Activated T-cell treated with anti-CD3 and anti-CD28 coated beads, Interleukin-2, amount 50 U/mL, for 24 hours (primary cell): ENCODE measurements at places on chromosomes 4 and X.

DNA sequence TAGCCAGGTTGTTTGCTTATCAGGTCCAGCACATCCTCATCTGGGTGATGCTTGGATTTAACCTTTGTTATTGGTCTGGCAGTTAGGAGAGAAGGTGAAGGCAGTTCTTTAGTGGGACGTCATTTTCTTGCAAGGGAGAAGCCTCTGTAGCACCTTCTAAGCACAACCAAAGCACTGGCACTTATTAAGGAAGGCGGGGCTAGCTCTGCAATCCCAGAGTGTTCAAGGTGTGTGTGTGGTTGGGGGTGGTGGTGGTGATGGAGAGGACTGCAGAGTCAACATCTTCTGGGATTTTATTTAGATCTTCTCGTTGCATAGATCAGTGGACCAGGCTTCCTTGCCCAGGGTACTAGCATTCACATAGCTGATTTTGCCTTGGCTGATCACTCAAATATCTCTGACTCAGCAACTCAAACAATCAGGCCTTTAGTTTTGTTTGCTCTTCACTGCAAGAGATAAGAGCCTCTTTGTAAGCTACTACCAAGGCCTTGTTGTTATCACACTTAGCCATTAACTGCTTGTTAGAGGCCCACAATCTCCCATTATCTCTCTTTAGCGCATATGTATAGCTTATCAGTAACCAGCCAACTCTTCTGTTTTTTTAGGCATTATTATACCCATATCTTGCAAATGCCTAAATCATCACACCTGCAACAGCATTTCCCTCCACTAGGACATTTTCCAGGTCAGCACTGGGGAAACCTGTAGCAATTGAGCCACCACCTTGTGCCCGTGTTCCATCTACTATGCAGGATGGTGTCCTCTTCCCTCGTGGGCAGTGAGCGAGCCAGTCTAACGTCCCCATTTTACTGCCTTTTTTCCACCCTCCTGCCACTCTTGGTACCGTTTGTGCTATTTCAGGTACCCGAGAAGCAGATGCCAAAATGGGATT is 36.5 kb upstream of the LINC00632 start:
- DNase-seq, result no peak

DNA sequence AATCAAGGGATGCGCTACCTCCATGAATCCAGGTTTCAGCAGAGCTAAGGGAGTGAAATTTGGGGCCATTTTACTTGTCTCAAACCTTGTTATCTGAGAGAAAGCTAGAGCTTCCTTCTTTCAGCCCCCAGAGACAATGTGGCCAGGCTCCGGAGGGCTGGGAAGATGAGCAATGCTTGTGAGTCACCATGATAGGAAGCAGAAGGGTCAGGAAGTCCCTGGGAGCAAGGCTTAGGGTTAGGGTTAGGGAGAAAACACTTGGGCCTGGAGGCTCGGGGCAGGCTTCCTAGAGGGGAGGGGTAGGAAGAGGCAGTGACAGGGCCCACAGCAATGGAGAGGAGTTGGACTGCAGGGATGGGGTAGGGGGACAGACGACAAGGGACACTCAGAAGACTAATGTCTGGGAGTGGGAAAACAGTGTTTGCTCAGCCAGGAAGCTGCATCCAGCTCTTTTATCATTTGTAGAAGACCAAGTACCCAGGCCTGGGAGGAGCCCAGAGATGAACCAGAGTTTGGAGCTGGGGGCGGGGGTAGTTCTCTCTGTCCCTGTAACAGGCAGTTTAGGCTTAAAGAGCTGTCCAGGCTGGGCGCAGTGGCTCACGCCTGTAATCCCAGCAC is 16.4 kb upstream of the PORCN start:
- no peak for DNase-seq

DNA sequence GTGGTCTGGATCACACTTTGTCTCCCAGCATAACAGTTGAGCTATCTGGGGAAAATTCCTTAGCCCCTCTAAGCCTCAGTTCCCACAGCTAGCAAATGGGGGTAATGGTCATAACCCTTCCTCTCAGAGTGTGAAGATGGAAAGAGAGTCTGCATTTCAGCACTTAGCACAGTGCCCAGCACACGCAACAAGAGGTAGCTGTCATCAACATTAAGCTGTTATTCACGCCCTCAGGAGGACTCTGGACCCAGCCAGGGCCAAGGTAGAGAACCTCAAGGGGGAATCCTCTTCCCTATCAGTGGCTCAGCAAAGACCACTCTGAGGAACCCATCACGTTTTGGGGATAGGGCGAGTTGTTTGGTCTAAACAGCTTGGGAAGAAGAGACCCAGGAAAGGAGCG is 258.6 kb downstream of the FBXW7 start:
- no peak for DNase-seq

DNA sequence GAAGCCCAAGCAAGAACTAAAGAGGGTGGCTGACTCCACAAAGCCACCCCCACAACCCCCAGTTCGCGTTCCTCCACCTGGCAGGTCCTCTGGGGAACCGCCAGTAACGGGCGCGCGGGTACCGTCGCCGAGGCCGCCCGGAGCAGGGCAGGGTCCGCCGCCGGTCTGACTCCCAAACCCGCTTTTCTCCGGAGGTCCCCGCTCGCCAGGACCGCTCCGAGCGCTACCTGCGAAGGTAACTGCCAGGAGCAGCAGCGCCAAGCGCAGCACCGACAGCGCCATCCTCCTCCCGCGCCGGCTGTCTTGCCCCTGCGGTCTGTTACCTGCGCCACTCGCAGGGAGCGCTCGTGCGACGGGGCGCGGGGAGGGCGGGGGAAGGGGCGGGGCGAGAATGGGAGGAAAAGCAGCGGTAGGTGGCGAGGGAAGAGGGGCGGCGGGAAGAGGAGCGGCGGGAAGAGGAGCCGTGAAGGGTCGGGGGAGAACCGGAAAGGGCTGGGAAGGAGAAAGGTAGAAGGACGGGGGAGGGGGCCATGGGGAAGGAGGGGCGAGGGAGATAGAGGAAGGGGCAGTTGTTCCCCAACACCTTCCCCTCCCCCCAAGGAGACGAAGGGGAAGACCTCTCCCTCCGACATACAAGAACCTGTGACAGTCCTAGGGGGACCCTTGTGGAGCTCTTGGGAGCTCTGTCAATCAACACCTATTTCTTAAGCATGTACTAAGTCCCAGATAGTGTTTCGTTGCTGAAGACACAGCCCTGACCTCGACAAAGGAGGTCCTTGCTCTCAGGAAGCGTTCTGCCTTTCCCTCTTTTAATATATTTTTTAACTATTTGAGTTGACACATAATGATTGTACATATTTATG is at the start of gene SPINK2:
Gene SPINK2 (minus strand): TSS at position 321 of the 863 bp plus-strand sequence. CDS start 39 bp downstream, at position 282.
- DNase-seq, result peak; percentile 78

- DNase-seq, result no peak
Measured at GRCh38 chr4:38523054-38523453, 140.9 kb upstream of the KLF3 start.

DNA sequence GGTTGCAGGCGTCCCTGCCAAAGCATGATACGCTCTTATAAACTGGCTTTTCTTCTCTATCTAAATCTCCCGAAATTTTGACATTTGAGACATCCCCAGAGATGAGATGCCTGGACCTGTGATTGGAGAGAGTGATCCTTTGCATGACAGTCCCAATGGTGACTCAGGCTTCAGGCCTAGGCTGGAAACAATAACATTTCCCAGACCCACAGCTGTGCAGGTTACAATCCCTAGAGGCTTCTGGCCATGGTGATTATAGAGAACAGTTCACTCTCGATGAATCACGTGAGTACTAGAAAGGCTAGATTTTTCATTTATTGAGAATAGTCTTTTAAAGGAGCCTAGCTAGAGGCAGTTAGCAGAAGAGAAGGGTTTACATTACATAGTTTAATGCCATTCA is 75.9 kb downstream of the SPATA18 start:
- DNase-seq, result no peak
